ENCODE measurements at places on chromosomes 7 and 10. TPM values are rescaled to one million over a fixed set of nuclear protein-coding genes. Genes with fewer than 3 reads are reported as not detected.
A peak's percentile ranks its signal among the peaks of the same experiment; 100 is the strongest.

DNA sequence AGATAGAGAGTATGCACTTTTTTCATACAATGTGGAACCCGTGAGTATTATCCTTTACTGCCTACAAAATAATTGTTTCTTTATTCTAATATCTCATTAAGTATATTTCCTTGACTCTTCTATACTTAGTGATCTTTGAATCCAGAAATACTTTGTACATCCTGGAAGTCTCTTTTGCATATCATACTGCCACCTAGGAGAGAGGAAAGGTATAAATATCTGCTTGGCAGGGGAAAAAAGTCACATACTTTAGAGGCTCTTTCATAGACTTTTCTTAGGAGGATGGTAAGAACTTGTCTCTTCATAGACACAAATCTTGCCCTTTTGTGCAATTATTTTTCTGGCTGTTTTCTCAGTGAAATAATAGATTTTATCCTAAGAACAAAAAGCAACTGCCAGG is 436.0 kb downstream of the PAXIP1 start:
- DNase-seq: no peak

GRCh38 chr7:136555933-136556332 is 312.5 kb upstream of the CHRM2 start:
- DNase-seq: no peak

DNA sequence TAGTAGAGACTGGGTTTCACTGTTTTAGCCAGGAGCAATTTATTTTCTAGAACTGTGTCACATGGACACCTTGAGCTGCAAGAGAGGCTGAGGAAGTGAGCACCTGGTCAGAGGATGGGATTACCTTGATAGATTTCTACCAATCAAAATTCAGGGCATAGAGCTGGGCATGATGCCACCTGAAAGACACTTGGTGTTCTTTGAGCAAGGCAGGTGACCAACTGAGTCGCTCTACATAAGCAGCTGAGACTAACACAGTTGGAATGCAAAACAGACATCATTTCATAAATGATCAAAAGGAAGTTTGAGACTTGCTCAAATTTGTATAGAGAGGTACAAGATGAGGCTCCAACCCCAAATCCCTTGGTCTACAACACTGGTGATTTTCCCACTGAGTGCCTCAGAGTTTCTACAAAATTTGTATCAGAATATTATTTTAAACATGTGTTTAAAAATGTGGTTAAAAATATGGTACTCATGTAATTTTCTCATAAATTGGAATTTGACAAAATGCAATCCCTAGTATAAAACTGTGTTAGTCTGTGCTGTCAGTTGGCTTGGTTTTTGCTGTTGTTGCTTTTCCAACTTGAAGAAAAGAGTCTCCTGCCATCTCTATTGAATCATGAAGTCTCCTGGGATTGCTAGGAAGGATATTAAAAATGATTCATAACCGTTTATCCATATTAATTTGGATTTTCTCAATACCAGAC is 156.4 kb upstream of the MDFIC start:
- DNase-seq: no peak

DNA sequence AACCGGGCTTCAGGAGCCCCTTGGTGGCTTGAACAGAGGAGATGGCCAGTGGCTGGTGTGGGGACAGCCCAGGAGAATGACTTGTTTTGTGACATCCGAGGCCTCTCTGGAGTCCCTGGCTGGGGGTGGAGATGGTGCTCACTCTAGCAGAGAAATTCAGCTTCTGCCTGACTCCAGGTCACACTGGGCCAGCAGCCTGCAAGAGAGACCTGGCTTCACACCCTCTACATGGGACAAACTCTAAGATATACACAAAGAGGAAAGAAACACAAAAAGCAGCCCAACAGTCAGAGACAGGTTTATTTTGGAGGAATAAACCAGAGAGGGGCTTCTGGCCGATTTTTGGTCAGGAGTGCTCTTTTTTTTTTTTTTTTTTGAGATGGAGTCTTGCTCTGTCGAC is 132.8 kb downstream of the ELFN1 start:
- DNase-seq: no peak

DNA sequence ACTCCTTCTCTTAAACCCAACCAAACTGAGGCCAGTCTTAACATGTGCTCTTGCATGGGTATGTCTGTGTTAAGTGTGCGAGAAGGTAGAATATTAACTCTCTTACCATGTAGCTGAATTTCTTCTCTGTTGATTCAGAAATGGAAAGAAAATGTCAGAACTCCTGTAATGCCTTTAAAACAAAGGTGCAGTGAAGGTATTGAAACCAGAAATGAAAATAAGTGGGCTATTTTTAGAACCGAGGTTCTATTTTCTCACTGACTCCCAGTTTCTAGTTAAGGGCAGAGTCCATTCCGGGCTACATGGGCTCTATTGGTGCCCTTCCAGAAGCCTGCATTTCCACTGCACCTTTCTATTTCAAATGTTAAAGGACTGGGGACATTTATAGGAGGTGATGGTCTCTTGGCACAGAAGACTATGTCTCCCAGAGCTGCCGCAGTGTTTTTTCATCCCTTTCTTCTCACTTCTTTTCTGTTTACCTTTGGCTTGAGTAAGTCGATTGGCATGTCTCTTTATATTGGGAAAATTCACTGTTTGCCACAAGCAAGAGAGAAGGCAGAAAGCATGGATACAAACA is 174.9 kb downstream of the LRMDA start:
- no peak for DNase-seq

- no peak for DNase-seq
Observed at GRCh38 chr7:103632005-103632639, 186.1 kb upstream of the SLC26A5 start.

DNA sequence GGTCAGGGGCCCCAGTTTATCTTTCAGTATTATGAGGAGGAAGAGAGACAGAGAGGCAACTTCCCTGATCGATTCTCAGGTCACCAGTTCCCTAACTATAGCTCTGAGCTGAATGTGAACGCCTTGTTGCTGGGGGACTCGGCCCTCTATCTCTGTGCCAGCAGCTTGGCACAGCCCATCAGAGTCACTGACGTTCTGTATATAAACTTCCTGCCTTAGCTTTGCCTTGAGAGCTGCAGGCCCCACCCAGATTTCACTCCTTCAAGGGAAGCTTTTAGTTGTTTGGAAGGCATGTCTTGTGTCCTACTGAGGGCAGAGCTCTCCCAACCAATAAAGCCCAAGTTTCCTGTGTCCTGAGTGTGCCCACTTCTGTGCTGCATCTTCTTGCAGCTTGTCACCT is 242.5 kb upstream of the PRSS58 start:
- DNase-seq: peak; percentile 28

GRCh38 chr10:58555930-58556311 is 43.2 kb downstream of the BICC1 start:
- no peak for DNase-seq

DNA sequence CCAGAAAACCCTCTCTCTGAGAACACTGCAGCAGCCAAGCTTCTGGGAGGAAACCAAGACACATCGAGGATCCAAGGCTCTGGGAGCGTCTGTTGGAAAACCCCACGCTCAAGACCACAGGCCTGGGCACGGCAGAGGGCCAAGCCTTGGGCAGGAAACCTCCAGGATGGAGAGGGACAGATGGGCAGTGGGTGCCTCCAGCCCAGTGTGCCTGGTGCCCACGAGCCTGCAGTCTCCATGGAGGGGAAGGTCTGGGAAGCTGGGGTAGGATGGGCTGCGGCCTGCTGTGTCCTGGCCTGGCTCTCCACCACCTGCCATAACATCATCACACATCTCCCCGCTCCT is 96.1 kb downstream of the FAM53B start:
- no peak for DNase-seq

DNA sequence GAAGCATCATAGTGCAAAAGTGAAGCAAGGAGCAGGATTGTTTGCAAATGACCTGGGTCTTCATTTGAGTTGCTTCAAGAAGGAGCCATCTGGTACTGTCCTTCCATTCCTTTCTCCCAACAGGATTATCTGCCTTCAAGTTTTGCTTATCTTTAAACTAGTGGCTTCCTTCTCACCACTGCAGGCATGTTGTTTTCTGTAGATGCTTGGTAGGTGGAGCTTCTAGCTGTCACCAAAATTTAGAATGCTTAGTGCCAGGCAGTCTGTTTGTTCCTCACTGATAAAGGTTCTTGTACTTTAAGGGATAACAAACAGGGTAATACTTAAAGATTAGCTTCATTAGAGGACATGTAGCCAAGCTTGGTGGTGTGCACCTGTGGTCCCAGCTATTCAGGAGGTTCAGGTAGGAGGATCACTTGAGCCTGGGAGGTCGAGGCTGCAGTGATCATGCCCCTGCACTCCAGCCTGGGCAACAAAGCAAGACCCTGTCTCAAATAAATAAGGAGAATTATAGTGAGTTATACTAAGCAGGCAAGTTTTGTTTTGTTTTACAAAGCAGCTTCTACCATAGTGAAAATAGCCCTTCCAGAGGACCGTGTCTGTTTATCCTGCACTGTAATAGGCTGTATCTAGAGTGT is 5.7 kb downstream of the ARL5B start:
- DNase-seq: no peak

- DNase-seq: no peak
Observed at GRCh38 chr10:132628966-132629900, 91.6 kb downstream of the INPP5A start.

DNA sequence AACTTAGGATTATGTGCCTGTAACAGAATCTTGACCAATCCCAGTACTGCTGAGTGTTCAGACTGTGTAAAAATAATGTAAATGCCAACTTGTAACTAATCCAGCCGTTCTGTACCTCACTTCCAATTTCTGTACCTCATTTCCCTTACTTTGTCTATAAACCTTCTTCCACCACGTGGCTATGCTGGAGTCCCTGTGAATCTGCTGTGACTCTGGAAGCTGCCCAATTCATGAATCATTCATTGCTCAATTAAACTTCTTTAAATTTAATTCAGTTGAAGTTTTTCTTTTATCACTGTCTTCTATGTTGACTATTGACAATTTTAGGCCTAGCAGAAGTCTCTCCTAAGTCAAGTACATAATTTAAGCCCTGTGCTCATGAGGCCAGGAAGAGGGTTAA is 215.3 kb upstream of the RHOBTB1 start:
- DNase-seq: no peak

DNA sequence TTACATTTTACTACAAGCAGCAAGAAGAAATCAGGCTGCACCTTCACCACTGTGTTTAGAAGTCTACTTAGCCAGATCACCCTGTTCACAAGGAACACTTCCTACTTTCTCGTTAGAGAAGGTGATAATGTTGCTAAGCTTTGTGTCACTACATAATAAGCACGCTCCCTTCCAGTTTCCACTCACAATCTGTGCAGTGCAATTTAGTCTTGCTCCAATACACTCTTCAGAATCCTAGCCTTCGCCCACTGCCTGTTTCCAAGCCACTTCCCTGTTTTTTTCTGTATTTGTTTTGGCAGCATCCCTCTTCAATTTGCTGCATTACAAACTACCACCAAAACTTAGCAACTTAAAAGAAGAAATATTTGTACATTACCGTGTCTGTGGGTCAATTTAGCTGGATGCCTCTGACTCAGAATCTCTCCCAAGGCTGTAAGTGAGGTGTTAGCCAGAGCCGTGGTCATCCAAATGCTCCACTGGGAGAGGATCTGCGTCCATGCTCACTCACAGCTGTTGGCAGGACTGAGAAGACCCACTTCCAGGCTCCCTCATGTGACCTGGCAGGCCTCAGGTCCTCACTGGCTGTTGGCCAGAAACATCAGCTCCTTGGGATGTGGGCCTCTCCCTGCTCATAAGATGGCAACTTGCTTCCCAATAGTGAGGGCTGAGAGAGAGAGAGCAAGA is 110.4 kb downstream of the PON1 start:
- no peak for DNase-seq

GRCh38 chr7:133829336-133829897 is 297.7 kb upstream of the LRGUK start:
- DNase-seq: no peak

DNA sequence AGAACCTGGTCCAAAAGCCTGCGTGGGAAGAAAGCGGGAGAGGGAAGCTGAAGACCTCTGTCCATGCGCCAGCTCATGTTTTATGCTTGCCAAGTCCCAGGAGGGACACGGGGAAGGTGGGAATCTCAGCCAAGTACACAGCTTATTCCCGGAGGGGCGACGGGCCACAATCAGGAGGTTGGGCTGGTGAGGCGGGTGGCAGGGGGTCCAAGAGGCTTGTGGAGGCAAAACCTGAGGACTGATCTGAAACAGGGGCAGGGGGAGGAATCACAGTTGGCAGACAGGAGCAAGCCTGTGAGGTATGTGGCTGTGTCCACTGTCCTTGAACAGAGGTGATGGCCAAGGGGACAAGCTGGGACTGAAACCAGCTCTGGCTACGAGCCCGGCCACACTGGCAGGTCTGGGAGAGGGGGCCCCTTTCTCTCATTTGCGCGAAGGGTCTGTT is 38.0 kb upstream of the LEP start:
- DNase-seq: no peak

DNA sequence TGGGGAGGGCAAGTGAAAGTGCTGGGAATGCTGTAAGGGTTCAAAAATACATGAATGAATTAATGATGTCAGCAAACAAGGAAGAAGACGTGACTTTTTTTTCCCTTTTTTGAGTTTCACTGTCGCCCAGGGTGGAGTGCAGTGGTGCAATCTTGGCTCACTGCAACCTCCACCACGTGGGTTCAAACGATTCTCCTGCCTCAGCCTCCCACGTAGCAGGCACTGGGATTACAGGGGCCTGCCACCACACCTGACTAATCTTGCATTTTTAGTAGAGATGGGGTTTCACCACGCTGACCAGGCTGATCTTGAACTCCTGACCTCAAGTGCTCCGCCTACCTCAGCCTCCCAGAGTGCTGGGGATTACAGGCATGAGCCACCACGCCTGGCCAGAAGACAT is 30.0 kb downstream of the DENND10 start:
- no peak for DNase-seq

DNA sequence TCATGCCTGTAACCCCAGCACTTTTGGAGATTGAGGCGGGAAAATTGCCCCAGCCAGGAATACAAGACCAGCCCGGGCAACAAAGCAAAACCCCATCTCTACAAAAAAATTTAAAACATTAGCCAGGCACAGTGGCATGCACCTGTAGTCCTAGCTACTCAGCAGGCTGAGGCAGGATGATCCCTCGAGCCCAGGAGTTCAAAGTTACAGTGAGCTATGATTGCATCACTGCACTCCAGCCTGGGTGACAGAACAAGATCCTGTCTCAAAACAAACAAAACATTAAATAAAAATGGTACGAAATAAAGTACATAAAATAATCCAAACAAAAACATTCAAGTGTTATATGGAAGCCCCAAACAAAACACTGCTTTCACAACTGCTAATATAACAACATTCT is 125.0 kb downstream of the SNX13 start:
- no peak for DNase-seq

- DNase-seq: no peak
Observed at GRCh38 chr10:21532694-21533466, 1.2 kb upstream of the MLLT10 start.

Gene CTAGE15
- polyA plus RNA-seq: not detected

Gene SLC26A5
- polyA plus RNA-seq: not detected

Gene AFAP1L2
- 0.50 TPM for polyA plus RNA-seq

Gene GDF10
- polyA plus RNA-seq: 0.19 TPM

Gene FBXO24
- 0.36 TPM for polyA plus RNA-seq

Gene ANKRD2
- polyA plus RNA-seq: not detected

Gene ARHGEF35
- 2.8 TPM for polyA plus RNA-seq

Gene PNLIPRP1
- polyA plus RNA-seq: not detected

Gene IGFBP1
- polyA plus RNA-seq: not detected

Gene ELFN1
- polyA plus RNA-seq: not detected

Data from CD4-positive, alpha-beta memory T cell (primary cell).